ENCODE measurements at places on chromosomes 2 and 18. TPM values are rescaled to one million over a fixed set of nuclear protein-coding genes. Genes with fewer than 3 reads are reported as not detected.
A peak's percentile ranks its signal among the peaks of the same experiment; 100 is the strongest.

The ACVR1C gene
- total RNA-seq = 118 TPM

DNA sequence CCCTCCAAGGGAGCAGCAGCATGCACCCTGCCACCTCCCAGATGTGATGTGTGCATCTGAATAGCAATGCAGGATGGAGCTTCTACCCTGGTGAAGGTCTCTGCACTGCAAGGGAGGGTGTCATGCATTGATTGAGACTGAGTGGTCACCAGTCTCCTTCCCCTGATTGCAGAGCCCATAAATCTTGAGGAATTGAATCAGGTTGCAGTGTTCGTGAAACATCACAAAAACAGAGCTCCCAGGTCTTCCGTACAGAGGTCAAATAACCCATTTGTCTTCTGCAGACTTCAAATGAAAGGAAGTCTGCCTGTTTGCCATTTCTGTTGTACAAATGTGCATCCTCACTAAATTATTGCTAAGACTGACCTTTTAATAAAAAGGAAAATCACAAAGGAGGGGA lies 136.8 kb downstream of the WDSUB1 start:
- DNase-seq = no peak

The RNF144A gene
- total RNA-seq = 18.8 TPM

GRCh38 chr18:48832938-48833700 lies 117.6 kb downstream of the SMAD7 start:
- DNase-seq = peak; percentile 21

DNA sequence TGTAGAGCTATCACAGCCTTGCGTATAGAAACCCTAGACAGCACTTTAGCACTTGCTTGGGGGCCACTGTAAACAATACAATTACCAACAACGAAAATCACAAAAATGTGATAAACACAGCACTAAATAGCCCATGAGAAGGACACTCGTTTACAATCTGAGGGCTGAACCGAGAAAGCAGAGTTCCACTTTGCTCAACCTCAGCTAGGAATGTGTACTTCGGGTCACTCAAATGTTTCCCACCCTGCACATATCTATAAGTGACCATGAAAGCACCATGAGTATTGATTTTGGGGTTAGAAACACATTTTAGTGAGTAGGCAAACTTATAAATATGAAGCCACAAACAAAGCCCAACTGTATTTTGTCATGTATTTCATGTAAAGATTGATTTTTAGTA lies 62.3 kb downstream of the FRZB start:
- no peak for DNase-seq

DNA sequence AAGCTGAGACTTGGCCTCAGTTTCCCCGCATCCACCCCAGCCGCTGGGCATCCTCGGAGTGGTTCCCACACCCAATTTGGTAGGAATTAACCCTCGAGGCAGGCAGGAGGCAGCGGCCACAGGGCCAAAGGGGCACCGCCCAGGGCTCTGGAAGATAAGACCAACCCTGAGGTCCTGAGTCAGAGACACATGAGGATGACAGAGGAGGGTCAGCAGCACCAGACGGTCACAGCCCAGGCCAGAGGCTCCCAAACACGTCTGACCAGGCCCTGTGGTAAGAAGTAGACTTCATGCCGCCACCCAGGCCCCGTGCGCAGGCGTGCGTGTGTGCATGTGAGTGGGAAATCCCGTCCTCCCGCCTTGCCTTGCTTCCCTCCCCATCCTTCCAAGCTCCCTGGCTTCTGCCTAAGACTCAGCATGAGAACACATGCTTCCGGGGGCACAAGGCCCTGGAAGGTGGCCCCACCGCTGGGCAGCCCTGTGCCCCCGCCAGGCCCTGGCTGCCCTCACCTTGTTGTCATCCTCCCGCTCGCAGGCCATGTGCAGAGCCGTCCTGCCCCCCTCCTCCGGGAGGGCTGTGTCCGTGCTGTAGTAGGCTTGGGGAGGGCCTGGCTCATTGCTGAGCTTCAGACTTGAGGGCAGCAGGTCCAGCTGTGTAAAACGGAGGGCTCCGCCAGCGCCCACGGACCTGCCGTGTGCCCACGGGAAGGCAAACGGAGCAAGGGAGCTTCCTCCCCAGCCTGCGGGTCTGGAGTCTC lies 46.3 kb downstream of the ANKMY1 start:
- no peak for DNase-seq

DNA sequence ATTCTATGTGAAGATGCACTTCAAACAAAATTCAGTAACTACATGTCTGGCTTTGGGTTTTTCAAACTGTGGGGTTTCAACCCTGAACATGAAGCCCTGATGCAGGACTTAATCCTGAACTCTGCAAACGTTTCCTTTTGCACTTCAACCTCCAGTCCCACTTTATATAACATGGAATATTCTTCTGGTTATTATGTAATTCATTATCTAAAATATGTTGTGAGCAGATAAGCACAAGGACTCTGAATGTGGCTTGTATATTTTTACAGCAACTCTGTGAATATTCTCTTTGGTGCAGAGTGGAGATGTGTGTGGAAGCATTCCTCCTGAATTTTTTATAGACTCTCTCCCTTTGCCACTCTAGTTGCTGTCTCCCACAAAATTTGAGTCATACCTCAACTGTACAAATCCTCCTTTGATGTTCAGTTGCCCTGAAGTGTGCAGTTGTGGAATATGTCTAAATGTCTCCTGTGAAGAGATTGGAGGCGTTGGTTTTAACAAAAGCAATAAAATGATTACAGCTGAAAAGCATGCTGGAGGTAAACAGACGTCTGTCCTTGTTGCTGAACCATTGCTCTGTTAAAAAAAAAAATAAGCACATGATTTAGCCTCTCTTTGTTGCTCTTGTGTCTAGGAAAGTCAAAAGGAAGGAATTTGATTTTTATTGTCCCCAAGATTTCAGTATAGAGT lies 205.1 kb upstream of the NRP2 start:
- DNase-seq = no peak

The IMPA2 gene
- total RNA-seq = 25.3 TPM

DNA sequence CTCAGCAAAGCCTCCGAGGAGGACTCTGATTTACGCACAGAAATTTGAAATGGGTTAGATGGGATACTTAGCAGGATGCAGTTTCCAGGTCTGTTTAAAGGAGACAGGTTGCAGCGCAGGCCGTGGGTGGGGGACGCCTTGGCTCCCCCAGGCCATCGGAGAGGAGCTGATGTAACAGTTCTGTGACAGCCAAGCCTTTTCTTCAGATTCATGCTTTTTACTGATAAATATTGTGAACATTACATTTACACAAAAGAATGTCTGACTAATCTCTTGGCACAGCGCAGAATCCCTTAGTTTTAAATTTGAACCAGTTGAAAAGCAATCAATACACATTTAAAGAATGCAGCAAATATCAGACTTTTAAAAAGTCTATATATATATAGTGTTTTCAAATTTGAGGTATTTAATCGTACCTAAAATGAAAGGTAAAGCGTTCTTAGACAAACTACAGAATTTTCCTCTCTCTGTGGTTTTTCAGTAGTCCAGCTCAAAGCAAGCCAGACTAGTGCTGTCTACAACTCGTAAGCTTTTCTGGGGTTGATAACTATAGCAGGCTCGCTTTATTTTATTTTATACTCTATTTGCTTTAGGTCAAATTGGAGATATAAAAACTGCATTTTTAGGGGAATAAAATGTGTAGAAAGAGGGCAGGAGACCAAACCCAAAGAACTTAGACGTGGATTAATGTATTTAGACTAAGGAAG lies 221.9 kb downstream of the PIEZO2 start:
- DNase-seq = no peak

DNA sequence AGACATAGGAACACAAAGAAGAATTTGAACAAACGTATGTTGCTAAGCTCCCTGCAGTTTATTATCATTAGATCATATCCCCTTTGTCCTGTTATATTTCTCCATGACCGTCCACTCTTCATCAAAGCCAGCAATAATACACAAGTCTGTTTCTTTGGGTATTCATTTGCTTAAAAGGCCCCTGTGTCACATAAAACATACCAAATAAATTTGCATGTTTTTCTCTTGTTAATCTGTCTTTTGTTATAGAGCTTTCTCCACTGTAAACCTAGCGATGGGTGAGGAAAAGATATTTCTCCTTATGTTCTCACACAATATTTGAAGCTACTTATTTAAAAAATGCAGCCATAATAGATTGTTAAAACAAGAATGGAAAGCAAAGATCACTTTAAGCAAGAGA lies 42.9 kb upstream of the REL start:
- DNase-seq = no peak
